A673 (cell line): ENCODE measurements at places on chromosomes 3 and 15. TPM values are rescaled to one million over a fixed set of nuclear protein-coding genes. Genes with fewer than 3 reads are reported as not detected.

The CCDC39 gene
- total RNA-seq: not detected in 2 replicates

The STAB1 gene
- total RNA-seq: 0.41 TPM in 1 of 2 replicates, not detected in the other

The OSBPL10 gene
- 1.1 and 2.3 TPM in 2 replicates for total RNA-seq

The GOLGA6B gene
- total RNA-seq: 0.20 TPM in 1 of 2 replicates, not detected in the other

The FSIP1 gene
- total RNA-seq: 0.37 and 0.70 TPM in 2 replicates

The ZPLD1 gene
- 0.17 TPM in 1 of 2 replicates, not detected in the other for total RNA-seq

The EBLN2 gene
- total RNA-seq: 2.2 and 3.8 TPM in 2 replicates

The ZNF501 gene
- total RNA-seq: 2.8 and 4.2 TPM in 2 replicates

The AMOTL2 gene
- 38.9 and 59.6 TPM in 2 replicates for total RNA-seq

The RPUSD2 gene
- 17.0 and 18.1 TPM in 2 replicates for total RNA-seq

The UBL7 gene
- 72.5 and 74.7 TPM in 2 replicates for total RNA-seq

The CCDC54 gene
- total RNA-seq: not detected in 2 replicates

The FAM98B gene
- 45.0 and 50.9 TPM in 2 replicates for total RNA-seq

The CPEB1 gene
- 0.15 TPM in 1 of 2 replicates, not detected in the other for total RNA-seq
